ENCODE measurements at places on chromosomes 1 and 21.

GRCh38 chr1:41547781-41548560, 63.5 kb upstream of the EDN2 start:
- DNase-seq, result no peak

DNA sequence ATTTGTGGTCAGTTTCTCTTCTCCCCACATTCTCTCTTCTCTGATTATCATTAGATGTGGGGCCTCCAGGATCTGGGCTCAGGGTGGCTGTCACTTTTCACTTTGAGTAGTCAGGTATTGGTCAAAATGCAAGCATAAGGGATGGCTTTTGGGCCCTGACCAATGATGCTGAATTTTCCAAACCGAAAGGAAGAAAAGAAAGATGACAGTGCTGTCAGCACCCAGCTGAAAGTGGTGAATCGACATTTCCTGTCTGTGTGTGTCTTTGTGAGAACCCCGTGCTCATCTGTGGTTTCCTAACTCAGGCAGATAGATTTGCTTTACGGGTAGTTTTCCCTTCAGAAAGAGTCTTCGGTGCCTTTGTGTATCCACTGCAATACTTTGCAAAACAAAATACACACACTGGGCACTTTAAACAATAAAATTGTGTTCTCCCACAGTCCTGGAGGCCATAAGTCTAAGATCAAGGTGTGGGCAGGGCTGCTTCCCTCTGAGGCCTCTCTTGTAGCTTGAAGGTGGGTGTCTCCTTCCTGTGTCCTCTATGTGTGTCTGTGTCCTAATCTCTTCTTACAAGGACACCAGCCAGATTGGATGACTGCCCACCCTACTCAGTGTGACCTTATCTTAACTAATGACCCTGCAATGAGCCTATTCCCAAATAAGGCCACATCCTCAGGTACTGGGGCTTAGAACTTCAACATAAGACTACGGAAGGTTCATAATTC, 274.8 kb upstream of the AJAP1 start:
- DNase-seq, result no peak

GRCh38 chr1:94629259-94630181, 88.0 kb upstream of the F3 start:
- DNase-seq, result peak; percentile 38

DNA sequence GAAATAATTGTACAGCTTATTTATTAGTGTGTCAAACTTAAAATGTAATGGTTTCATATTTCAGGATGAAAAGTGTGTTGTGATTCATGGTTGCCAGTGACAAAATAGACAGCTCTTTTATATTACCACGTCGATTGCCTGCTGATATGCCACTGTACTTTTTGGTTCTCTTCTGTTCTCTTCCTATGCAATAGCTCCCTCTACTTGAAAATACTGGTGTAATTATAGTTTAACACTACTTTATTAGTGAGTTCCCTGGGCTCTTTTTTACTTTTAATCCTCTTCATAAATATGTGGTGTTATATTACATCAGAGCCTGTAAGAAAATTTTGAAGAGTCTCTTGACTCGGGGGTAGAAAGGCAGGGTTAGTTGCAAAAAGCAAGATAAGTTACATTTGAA, 111.3 kb downstream of the PATJ start:
- DNase-seq, result no peak

DNA sequence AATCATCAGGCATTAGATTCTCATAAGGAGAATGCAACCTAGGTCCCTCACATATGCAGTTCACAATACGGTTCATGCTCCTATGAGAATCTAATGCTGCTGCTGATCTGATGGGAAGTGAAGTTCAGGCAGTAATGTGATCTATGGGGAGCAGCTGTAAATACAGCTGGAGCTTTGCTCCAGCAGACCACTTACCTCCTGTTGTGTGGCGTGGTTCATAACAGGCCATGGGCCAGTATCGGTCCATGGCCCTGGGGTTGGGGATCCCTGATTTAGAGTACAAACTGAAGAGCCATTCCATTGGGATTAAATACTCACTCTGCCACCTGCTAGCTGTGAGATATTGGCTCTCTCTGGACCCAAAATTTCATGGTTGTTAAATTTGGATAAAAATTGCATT, 244.6 kb upstream of the POGK start:
- no peak for DNase-seq

DNA sequence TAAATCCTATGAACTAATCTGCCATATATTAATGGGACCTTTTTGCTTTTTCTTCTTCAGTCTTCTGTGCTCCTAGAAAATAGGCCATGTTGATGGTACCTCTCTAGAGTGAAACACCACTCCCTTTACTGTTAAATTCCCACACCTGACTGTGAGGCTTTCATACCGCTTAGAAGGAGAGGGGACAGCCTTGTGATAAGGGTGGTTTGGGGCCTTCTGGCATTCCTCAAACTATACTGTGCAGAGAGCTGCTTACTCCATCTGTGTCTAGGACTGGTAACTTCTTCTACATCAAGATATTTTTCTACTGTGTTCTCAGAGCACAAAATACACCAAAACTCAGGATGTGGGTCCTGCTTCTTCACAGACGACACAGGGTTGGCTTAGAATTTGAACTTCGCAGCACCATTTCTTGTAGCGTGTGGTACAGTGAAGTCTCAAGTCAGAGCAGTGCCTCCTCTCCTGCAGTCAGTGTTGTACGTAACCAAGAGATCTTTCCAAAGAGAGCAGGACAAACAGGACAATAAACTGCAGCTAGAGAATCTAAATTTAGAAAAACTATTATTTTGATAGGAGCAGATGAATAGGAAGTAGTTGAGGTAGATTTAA, 43.8 kb downstream of the MACO1 start:
- peak; percentile 63 for DNase-seq

DNA sequence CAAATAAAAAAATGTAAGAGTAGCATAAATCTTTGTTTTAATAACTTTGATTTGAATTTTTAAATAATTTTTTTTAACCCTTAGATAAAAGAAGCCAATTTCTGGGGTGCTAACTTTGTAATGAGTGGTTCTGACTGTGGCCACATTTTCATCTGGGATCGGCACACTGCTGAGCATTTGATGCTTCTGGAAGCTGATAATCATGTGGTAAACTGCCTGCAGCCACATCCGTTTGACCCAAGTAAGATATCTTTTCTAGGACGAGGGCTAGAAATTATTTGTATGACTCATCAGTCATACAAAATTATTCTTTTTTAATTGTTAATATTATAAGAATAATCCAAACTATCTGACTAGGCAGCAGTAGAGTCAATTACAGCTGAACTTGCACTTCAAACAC, 71.2 kb downstream of the GPR161 start:
- no peak for DNase-seq

GRCh38 chr1:166083887-166084286, 82.9 kb downstream of the FAM78B start:
- no peak for DNase-seq

DNA sequence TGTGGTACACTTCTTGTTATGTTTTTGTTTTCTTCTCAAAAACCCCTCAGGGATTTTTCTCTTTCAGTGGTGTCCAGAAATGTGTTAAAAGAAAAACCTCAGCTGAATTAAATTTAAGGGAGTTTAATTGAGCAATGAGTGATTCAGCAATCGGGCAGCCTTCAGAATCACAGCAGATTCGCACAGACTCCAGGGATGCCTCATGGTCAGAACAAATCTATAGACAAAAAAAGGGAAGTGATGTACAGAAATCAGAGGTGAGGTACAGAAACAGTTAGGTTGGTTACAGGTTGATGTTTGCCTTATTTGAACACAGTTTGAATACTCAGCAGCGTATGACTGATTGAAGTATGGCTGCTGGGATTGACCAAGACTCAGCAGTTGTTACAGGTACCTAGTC, 86.2 kb downstream of the TLR5 start:
- no peak for DNase-seq

GRCh38 chr1:220652995-220653394, 37.2 kb upstream of the C1orf115 start:
- DNase-seq, result no peak

DNA sequence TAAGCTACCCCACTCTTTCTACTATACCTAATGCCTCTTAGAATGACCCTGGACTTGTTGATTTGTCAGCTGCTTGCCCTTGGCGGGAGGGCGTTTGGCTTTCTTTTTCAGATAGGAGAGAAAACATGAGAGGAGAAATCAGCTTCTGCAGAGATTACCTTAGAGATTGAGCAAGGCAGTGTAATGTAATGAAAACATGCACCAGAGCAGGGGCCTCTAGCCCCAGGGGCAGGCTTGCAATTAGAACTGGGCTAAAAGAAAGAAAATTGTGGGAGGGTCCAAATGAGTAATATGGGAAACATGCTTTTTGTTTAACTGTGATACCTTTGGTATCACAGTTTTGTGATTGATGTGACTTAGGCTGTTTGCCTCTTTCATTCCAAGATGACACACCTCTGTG, 89.7 kb downstream of the PBX1 start:
- DNase-seq, result no peak

DNA sequence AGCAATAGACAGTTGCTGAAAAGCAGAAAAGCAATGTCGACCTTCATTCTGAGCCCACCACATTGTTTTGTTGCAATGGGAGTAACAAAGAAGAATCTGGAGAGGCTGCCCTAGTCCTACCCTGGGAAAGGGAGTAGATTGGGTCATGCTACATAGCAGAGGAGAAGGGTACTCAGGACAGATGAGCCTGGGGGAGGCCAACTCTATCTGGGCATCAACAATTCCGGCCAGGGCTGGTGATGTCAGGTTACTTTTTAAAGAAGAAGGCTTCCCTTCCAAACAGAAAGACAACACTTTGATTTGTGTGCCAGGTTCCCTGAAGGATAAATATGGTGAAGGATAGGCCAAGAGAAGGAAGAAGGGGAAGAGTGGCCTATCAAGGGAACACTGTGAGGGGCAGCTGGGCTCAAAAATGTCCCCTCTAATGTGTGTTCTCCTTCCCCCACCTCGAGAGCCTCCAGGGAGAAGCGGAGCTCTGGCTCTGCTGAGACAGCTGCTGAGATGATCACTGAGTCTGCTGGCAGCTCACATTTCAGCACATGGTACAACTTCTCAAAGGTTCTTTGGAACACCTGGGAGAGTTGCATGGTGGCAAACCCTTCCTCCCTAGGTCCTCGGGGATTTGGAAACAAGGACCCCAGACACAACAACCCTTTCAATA, 3.2 kb upstream of the ADIPOR1 start:
- DNase-seq, result no peak

DNA sequence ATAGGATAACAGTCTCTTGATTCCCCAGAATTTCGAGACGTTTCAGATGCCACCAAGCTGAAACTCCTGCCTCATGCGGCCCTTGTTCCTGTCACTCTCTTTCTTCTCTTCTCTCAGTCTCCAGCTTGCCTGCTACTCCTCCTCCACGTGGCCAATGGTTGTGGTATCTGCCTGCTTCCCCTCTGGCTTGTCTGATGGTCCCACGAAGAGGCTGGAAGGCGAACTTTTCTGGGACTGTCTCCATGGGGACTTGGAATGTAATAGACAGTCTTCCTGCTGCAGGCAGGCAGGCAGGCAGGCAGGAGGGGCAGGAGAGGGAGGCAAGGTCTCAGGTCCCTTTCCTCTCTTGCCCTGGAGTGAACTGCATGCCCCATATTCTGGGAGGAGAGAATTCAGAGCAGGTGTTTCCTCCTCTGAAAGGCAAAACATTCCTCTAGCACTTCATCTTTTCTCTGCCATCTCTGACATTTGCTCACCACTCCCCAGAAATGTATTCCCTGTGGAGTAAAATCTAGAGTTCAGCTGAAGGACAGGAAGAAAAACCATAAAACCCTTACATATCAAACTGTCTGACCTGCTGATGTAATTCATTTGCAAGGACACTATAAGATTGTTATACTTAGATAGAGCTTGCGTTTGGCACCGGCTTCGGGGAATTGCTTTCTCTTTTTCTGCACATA, 64.1 kb upstream of the GNG12 start:
- DNase-seq, result no peak

DNA sequence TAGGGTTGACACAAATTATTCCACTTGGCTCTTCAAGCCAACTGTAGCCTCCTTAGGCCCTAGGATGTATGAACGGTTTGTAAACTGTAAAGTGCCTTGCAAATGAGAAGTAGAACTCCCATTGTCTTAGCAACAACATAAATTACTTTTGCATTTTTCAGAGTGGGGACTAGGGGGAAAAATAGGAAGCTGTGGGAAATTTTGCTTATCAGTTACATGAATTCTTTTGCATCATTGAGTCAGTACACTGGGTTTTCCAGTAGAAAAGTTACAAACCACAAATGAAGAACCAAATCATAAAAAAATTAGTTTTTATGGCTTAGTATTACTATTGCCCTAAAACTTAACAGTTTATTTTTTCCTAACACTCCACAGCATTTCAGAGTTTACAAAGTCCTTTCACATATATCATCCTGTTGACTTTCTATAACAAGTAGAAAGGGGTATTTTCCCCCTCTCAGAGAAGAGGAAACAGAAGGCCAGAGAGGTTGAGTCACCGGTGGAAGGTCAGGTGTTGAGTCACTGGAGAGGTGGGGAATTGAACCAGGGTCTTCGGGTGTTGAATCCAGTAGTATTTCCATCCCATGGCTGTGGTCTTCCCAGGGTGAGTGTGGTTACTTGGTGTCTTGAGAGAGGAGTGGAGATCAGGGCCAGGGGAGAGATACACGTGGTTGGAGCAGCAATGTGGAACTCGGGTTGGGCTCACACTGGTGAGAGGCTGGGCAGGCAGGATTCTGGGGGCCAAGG, 71.9 kb upstream of the USP24 start:
- DNase-seq, result no peak

DNA sequence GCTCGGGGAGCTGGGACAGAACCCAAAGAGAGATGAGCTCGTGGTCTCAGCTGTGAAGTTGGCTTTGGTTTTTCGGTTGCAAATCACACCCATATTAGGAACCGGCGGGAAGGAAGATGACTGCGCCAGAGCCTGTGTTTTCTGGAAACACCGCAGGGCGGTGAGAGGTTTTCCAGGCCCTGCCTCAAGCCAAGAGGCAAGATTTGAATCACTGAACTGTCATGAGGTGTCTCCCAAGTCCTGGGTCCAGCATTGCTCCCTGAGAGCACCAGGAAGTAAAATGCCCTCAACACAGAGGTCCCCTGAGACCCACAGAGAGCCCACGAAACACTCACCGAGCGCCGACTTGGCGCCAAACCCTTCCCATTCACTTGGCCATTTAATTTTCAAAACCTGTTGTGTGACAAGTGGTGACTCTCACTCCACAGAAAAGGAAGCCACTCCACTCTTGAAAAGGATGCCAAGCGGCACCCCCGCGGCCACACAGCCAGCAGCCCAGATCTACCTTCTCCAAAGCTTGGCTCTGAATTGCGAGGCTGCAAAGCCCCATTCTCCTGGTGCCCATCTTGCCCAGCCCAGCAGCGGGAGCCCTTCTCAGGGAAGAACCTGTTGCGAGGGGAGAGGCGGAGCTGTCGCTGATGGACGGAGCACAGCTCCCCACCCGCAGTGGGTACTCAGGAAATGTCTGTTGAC, 99.0 kb upstream of the RUNX3 start:
- no peak for DNase-seq

DNA sequence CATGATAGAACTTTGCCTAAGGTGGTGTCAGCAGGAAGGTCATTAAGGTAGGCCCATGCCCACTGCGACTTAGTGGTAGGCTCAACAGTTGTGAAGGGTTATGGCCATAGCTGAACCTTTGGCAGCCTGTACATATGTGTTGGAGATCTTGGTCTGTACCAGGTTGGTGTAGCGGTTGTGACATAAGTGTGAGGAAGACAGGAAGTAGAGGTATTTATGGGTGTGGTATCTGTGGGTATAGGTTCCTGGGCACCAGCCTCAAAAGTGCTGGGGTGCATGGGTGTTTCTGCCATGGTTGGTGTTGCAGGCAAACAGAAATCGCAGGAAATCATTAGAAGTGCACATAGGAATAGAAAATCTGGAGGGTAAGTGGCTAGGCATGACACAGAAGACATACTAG, 18.6 kb upstream of the LRIF1 start:
- DNase-seq, result no peak
